ENCODE measurements at places on chromosomes 16 and 17. TPM values are rescaled to one million over a fixed set of nuclear protein-coding genes. Genes with fewer than 3 reads are reported as not detected.
A peak's percentile ranks its signal among the peaks of the same experiment; 100 is the strongest.

ACSM2A gene
- not detected for total RNA-seq

KCNJ2 gene
- not detected for total RNA-seq

RNF222 gene
- 0.20 TPM for total RNA-seq

KIF1C gene
- 51.0 TPM for total RNA-seq

DNA sequence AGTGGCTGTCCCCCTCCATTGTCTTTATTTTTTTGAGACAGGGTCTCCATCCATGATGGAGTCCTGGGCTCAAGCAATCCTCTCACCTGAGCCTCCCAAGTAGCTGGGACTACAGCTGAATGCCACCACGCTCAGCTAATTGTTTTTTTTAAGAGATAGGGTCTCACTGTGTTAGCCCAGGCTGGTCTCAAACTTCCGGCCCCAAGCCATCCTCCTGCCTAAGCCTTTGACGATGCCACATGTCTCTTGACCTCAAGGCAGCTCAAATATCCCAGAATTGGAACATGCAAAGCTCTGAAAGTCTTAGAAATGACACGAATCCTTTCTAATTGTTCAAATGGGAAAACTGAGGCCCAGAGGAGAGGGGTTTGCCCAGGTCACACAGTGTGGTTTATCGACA lies 75.4 kb upstream of the ZNF423 start:
- H3K36me3 ChIP-seq = no peaks in the 10 kb centered on the region
- peaks cover 26% of the 10 kb centered on the region for H3K27me3 ChIP-seq
- no peaks in the 10 kb centered on the region for H3K4me1 ChIP-seq
- H3K4me3 ChIP-seq = no peak overlapping the region
- no peak for DNase-seq
- no peak overlapping the region for H3K27ac ChIP-seq

DNA sequence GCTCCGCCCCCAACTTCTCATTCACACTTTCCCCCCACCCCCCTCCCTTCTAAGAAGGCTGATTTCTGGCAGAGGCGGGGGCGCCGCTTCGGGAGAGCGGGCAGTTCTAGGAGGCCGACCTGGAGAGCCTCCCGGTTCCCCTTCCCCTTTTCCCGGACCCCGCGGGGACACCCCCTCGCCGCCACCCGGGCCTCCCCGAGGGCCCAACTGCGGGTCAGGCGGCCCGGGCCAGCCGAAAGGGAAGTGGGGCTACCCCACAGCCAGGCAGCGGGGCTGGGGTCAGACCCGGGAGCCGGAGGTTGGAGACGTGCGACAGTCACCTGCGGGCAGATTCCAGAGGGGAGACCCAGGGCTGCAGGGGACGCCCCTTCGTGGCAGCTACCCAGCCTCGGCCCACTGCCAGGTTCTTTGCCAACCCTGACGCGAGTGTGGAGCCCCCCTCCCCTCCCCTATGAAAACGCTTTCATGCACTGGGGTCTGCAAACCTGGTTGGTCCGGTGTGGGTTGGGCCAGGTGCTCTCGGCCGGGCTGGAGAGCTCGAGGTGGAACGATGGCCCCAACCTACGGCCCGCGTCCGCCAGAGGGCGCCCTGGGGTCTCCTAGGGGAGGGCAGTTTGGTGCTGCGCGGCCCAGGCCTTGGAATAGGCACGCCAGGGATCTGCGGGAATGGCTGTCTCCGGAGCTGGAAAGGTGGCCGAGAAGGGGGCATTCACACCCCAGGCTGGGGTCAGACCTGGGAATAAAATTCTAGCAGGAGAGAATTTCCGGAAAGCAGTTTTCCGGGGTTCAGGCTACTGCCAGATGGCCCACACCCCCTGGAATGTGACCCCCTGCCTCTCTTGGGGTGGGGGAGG lies 721 bp upstream of the SOCS3 start:
- peaks cover 47% of the 10 kb centered on the region for H3K4me1 ChIP-seq
- H3K36me3 ChIP-seq = peaks cover 17% of the 10 kb centered on the region
- peaks cover 12% of the 10 kb centered on the region for H3K27me3 ChIP-seq
- DNase-seq = peak; percentile 94

- peaks cover 5% of the 10 kb centered on the region for H3K36me3 ChIP-seq
- H3K27ac ChIP-seq = no peak overlapping the region
- H3K4me3 ChIP-seq = no peak overlapping the region
- H3K27me3 ChIP-seq = no peaks in the 10 kb centered on the region
- DNase-seq = no peak
Measured at GRCh38 chr17:14330492-14330962, 29.6 kb downstream of the HS3ST3B1 start.

GRCh38 chr16:24257958-24258357 lies 1.8 kb downstream of the CACNG3 start:
- H3K36me3 ChIP-seq = no peaks in the 10 kb centered on the region
- H3K27ac ChIP-seq = no peak overlapping the region
- H3K27me3 ChIP-seq = peaks cover 65% of the 10 kb centered on the region
- no peak overlapping the region for H3K4me3 ChIP-seq

DNA sequence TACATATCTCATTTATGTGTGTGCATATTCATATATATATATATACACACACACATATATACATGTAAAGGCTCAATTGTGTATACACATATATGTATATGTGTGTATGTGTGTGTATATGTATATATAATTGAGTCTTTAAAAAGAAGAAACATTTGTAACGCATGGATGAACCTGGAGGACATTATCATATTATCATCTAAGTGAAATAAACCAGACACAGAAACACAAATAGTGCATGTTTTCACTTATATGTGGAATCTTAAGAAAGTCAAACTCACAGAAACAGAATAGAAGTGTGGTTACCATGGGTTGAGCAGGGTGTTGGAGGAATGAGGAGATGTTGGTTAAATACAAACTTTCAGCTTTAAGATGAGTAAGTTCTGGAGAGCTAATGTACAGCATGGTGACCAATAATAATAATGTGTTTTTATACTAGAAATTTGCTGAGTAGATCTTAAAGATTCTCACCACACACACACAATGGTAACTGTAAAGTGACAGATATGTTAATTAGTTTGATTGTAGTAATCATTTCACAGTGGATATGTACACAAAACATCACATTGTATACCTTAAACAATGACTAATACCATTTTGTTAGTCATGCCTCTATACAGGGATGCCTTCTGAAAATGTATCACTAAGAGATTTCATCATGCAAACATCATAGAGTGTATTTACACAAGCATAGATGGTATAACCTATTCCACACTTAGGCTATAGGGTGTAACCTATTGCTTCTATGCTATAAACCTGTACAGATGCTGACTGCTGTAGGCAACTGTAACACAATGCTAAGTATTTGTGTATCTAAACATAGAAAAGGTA lies 132.6 kb upstream of the CACNG5 start:
- peak overlapping the region; percentile 2 for H3K27ac ChIP-seq
- H3K4me3 ChIP-seq = no peak overlapping the region
- peaks cover 35% of the 10 kb centered on the region for H3K4me1 ChIP-seq
- H3K36me3 ChIP-seq = peaks cover 32% of the 10 kb centered on the region
- no peak for DNase-seq
- H3K27me3 ChIP-seq = no peaks in the 10 kb centered on the region

GRCh38 chr17:40548982-40549685 lies 16.1 kb downstream of the CCR7 start:
- peaks cover 73% of the 10 kb centered on the region for H3K4me1 ChIP-seq
- peak overlapping the region; percentile 20 for H3K27ac ChIP-seq
- no peak overlapping the region for H3K4me3 ChIP-seq
- H3K36me3 ChIP-seq = peaks cover 5% of the 10 kb centered on the region

DNA sequence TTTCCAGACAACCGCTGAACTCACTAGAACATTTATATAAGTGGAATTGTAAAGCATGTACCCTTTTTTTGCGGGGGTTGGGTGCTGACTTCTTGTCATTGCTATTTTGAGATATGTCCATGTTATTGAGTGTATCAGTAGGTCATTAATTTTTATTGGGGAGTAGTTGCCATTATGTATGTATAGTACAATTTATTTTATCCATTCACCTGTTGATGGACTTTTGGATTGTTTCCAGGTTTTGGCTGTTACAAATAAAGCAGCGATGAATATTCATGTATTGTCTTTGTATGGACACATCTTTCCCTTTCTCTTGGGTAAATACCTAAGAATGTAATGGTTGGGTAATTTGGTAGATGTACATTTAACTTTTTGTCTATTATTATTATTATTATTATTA lies 12.7 kb downstream of the NFATC3 start:
- peaks cover 38% of the 10 kb centered on the region for H3K36me3 ChIP-seq
- no peaks in the 10 kb centered on the region for H3K27me3 ChIP-seq
- H3K4me3 ChIP-seq = no peak overlapping the region
- DNase-seq = no peak

DNA sequence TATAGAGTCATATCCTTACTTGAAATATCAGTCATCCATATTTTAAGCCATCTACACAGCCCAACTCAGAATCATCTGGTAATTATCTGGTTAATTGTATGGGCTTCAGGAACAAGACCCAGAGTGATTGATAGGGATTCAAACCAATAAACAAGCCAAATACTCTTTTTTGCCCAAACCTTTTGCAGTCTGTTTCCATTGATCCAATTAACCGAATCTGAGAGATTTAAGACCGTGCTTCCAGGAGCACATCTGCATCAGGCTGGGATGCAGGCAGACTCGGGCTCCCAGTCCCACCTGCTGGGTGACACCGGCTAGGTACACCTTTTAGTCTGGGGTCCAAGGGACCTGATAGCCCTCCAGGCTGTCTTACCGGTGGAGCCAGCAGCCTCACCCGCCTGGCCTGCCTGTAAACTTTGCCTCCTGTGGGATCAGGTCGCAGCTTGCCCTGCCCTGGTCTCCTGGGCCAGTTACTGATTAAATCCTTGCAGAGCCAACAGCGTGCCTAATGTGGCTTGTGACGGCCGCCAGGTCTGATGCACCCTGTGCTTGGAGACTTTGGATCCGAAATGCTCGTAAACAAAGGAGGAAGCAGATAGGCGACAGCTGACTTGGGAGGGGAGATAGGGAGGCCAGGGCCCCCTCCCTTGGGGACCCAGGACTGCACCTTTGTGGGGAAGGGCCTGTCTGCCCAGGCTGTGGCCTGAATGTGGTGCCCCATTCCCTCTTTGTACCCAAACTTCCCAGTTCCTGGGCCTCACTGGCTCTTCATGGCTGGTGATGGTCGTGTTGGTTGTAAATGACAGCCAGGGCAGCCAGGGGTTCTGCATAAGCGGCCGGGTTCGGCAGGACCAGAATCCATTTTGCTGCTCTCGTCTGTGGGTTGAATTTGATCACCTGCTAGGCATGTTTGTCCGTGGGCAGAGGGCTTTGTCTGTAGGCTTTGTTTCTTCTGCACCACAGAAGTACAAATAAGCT lies 3.8 kb downstream of the CMIP start:
- H3K4me3 ChIP-seq = peak overlapping the region; percentile 3
- no peak for DNase-seq
- H3K4me1 ChIP-seq = peaks cover 68% of the 10 kb centered on the region
- no peak overlapping the region for H3K27ac ChIP-seq
- peaks cover 36% of the 10 kb centered on the region for H3K36me3 ChIP-seq
- peaks cover 3% of the 10 kb centered on the region for H3K27me3 ChIP-seq

- no peak overlapping the region for H3K27ac ChIP-seq
- H3K4me1 ChIP-seq = peaks cover 23% of the 10 kb centered on the region
- H3K36me3 ChIP-seq = no peaks in the 10 kb centered on the region
- peak; percentile 43 for DNase-seq
Measured at GRCh38 chr16:66484453-66485213, 57.5 kb downstream of the BEAN1 start.

DNA sequence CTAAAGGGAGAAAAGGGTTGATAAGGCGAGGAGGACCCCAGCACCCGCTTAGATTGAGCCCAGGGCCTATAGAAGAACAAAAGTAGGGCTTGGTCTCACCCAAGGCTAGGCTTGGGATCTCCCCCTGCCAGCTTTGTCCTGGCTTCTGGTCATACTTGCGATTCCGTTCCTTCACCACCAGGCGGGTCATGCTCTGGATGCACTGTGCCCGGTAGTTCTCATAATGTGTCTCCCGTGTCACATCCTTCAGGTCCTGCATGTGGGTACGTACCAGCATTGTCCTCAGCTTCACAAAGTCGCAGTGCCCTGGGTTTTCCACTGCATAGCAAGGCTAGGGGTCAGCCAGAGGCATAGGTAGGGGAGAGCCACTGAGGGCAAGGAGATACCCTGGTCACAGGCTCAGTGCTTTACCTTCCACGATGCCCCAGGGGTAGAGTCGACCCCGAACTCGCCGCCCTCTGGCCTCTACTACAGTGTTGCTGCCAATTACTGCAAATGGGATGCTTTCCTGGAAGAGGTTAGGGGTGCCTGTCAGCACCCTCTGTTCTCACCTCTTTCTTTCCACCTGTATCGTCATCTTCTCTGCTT lies 6.5 kb upstream of the MTMR4 start:
- no peak overlapping the region for H3K4me3 ChIP-seq
- no peak overlapping the region for H3K27ac ChIP-seq
- no peak for DNase-seq

DNA sequence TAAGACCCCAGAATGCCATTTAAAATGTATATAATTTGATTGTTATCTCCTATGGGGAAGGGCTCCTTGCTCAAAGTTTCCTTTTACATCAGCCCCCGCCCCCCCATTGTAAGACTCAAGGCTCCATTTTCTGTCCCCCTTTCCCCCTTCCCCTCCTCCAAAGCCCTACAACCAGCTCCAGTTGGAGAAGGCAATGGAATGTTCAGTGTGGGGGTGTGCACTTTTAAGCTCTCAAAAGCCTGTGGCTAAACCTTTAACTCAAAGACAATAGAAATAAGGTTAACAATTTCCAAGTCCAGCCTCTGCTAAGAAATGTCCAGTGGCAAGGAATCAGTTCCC lies 114.7 kb downstream of the NOG start:
- H3K4me3 ChIP-seq = no peak overlapping the region
- H3K27ac ChIP-seq = no peak overlapping the region
- no peak for DNase-seq
- peaks cover 1% of the 10 kb centered on the region for H3K36me3 ChIP-seq
- no peaks in the 10 kb centered on the region for H3K4me1 ChIP-seq

DNA sequence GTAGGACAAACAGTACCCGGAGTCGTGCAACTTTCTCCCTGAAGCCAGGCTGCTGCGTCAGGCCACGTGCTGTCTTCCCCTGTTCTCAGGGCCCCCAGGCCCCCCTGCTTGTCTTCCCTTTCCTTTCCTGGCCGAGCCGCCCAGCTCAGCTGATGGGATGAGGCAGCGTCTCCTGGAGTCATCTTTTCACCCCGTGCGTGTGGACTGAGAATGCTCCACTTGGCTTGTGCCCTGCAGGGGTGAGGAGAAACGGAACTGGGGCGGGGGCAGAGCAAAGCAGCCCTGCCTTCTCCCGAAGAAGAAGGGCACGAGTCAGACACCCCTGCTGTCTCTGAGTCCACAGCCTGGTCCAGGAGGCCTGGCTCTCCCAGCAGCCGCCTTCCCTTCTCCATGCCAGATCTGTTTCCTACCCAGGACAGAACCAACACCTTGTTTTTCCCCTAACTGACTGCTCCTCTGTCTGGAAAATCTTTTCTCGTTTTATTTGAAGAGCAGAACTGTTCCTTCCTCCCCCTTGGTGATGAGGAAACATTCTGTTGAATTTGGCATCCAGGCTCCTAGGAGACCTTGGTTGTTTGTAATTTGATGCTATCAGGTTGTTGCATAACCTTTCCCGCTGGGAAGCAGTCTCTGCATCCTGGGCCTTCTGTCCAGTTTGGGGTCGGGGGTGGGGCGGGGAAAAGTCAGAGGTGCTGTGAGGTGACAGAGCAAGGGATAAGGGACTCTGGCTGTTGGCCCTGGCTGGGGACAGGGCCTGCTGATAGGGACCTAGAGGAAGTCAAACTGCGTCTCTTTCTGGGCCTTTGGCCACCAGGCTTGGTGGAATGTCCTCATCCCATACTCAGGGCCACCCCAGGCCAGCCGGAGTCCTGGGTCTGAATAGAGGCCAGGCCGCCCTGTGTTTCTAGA lies 78.8 kb downstream of the WIPI1 start:
- H3K4me3 ChIP-seq = no peak overlapping the region
- H3K27me3 ChIP-seq = no peaks in the 10 kb centered on the region
- peaks cover 19% of the 10 kb centered on the region for H3K4me1 ChIP-seq
- no peak overlapping the region for H3K27ac ChIP-seq

GRCh38 chr17:57666201-57666870 lies 78.8 kb downstream of the CCDC182 start:
- H3K27me3 ChIP-seq = no peaks in the 10 kb centered on the region
- peak overlapping the region; percentile 5 for H3K27ac ChIP-seq
- no peak overlapping the region for H3K4me3 ChIP-seq
- H3K36me3 ChIP-seq = peaks cover 2% of the 10 kb centered on the region
- H3K4me1 ChIP-seq = peaks cover 23% of the 10 kb centered on the region

All from activated CD8-positive, alpha-beta memory T cell treated with anti-CD3 and anti-CD28 coated beads, Interleukin-2, amount 10 ng/mL, durations not matched to agents 7 days and 5 days (primary cell).